Stimulated activated CD8-positive, alpha-beta memory T cell treated with anti-CD3 and anti-CD28 coated beads, Interleukin-4, amount 100 ng/mL, for 1 hour (primary cell): ENCODE measurements at places on chromosomes 3 and 15.

GRCh38 chr3:185757176-185757575 is 67.7 kb downstream of the IGF2BP2 start:
- DNase-seq, result no peak

DNA sequence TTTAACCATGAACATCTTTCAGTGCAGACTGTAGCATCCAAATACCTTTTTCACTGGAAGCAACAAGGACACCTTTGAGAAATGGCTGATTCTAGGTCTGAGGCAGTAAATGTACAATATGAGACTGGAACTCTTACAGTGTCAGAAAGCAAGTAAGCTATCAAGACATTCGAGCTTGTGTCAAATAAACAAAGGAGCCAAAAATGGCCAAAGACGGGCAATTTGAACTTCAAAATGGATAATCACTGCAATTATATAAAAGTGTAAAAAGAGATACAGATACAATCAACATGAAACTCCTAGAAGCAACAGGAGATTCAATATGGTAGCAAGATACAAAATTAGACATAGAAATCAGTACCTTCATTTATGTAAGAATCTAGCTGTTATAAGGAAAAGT is 138.5 kb upstream of the CCDC54 start:
- no peak for DNase-seq

- DNase-seq, result no peak
Observed at GRCh38 chr15:33278816-33279612, 31.8 kb upstream of the RYR3 start.

- DNase-seq, result no peak
Observed at GRCh38 chr3:169007145-169007544, 656.4 kb downstream of the MECOM start.

DNA sequence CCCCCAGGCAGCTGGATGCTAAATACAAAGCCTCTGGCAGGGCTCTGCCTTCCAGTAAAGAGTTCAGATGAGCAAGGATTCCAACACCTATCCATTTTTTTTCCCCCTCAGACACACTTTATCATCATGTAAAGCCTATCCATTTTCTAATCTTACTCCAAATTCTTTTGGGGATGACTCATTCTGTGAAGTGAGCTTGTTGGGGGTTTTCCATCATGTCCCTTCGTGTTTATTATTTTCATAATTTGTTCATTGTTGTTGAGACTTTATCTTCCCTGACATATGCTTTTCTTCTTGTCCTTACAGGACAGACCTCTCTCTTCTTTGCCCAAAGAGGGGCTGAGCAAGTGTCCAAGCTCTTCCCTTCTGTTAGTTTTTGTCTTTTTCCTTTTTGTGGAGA is 34.7 kb upstream of the SH3BP5 start:
- no peak for DNase-seq

DNA sequence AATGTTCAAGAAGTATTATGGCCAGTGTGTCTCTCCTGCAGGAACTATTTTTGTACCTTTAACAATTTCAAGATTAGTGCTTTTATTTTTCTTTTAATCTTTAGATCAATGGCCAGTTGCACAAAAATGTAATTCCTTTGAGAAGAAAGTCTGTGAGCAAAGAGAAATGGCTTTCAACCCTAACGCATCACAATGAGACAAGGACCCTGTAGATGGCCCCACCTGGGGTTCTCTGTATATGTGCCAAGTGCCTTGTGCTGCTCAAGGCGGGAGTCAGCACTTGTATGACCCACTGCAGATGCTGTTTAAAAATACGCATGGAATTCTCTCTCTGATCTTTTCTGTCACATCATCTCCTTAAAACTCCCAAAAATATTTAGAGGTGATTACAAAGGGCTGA is 453.4 kb downstream of the OCA2 start:
- no peak for DNase-seq

DNA sequence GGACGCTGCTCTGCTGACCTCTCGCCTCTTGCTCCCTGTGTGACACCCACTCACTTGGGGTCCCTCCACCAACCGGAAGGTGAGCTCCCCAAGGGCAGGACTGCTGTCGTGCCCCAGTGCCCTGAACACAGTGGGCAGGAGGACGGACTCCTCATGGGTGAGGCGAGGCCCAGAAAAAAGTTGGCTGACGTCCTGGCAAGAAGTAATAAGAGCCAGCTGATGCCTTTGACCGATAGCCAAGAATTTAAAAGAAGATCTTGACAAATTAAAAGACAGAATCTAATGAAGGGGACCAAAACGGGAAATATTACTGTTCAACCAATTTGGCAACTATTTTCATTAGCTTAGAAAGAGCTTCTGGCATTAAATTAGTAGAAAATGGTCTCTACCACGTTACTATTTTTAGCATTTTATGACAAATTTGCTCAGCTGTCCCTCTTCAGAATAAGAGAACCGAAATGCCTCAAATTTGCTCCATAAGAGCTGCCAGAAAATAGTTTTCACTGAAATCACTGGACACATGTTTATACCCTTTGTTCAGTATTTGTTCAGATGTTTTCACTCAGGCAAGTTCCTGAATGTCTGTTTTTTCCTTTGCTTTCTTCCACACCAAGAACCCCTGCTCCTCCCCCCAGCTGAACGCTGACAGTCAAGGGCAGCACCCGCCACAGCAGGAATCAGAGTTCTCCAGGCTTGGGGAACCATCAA is 60.5 kb downstream of the XXYLT1 start:
- DNase-seq, result no peak

- DNase-seq, result no peak
Observed at GRCh38 chr3:35505181-35505580, 134.1 kb upstream of the ARPP21 start.
